ENCODE measurements at places on chromosomes 3 and 15.

DNA sequence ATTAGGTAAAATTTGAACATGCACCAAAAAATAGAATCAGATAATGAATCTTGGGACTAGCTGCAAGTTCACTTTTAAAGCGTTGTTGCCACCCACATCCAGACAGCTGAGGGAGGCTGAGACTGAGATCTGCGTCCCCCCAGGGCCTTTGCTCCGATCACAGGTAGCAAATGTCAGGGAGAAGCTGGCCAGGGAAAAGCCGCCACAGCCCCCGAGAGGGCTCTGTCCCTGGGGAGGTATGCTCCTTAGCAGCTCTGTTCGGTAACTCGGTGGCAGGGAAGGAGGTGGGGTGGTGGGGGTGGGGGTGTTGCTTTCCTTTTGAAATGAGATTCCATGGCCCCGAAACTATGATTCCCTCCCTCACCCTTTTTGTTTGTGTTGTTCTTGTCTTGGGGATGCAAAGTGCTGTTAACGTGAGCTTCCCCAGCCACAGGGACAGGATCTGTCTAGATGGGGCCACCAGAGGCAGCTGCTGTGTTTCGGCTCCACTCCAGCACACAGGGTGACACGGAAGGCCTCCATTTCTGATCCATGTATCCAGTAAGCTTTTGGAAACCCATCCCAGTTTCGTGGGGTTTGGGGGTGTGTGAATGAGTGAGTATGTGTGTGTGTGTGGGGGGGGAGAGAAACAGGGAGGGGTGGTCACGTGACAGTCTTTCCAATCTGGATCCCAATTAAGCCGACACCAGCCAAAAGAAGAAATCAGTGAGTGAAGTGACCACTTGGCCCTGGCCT lies 1.1 kb upstream of the MINAR1 start:
- DNase-seq = no peak

DNA sequence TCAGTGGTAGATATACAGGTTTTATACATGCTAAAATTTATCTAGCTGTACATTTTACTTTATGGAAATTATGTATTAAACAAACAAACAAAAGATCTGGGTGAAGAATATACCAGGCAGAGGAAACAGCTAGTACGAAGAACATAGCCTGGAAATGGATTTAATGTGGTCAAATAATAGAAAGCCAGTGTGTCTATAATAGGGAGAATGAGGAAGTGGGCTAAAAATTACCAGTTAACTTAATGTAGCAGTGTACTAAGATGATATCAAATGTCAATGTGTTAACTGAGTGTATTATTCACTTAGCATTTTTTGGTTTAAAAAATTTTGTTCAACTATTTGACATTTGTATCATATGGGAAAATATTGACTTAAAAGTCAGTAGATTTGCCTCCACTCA lies 22.8 kb upstream of the SLC15A2 start:
- no peak for DNase-seq

DNA sequence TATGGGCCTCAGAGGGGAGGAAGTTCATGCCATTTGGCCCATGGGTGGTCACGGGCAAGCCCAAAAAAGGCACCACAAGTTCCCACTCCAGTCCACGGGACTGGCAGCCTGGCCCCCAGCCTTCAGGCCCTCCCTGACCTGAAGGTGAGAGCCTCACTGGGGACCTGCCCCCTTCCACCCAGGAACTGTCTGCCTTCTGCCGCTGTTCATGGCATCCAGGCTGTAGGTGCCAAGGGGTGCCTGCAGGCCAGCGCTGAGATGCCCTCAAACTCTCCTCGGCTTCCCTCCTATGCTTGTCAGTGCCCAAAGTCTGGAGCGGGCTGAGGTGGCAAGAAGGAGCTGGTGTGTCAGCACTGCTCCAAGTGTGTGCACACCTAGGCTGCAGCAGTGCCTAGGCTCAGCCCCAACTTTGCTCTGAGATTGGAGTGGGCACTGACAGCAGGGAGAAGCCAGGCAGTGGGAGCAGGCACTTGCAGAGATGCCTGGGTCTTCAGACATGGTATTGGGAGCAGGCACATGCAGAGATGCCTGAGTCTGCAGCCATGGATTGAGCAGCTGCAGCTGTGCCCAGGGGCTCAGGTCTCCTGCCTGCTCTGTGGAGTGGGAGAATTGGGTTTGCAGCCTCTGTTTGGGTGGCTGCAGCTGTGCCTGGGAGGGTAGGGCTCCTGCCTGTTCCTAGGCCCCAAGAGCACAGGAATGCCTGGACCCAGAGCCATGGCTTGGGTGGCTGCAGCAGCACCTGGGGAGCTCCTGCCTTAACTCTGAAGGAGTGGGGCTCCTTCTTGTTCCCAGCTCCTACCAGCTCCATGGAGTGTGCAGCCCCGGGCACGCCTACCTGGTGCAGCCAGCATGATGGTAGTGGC lies 44.0 kb upstream of the PRR23C start:
- no peak for DNase-seq

GRCh38 chr3:102180280-102180931 lies 254.4 kb upstream of the ZPLD1 start:
- DNase-seq = no peak

GRCh38 chr3:172557515-172558220 lies 34.4 kb upstream of the TNFSF10 start:
- DNase-seq = no peak

DNA sequence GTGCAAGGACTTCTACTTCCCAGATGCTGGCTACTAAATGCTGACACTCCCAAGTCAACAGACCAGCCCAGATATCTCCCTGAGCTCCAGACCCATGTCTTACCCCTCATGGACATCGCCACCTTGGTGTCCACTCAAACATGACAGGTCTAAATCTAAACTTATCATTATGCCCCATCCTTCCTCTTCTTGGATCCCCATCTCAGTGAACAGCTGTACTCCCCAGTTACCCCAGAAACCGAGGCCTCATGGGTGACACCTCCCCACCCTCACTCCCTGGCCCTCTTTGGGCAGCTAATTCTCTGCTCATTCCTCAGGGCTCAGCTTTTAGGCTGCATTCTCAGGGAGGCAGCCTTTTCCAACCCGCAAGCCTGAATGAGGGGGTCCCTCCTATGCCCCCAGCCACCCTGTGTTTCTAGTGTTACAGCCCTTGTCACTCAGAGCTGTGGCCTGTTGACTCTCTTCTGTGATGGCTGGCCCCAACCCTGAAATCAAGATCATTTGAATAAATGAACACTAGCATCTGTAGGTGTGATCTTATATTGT lies 5.4 kb downstream of the EHD4 start:
- DNase-seq = peak; percentile 18

GRCh38 chr15:78301828-78302227 lies 2.4 kb upstream of the SKIC8 start:
- DNase-seq = no peak

- no peak for DNase-seq
Observed at GRCh38 chr3:135792174-135792573, 173.4 kb upstream of the PPP2R3A start.
